ENCODE measurements at places on chromosomes 7 and 10.

DNA sequence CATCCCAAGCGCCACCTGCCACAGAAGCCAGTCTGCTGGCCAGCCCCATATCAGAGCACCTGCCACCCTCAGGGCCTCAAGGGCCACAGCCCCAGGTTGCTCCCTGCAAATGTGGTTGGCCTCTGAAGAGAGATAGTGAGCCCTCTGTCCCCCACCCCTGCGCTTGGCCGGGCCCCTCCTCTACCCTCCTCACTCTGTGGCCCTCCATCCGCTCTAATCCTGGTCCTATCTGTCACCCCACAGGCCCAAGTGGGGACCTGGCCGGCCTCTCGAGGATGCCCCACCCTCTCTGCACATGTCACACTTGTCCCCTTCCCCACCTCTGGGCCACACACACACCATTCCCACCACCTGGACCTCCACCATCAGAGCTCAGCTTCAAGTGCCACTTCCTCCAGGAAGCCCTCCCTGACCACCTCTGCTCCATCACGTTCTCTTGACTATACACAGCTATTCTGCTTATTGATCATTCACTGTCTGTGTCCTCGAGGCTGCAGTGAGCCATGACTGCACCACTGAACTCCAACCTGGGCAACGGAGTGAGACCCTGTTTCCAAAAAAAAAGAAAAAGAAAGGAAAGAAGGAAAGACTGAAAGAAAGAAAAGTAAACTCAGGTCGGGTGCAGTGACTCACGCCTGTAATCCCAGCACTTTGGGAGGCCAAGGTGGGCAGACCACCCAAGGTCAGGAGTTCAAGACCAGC is 42.4 kb downstream of the TNRC18 start:
- DNase-seq: no peak

DNA sequence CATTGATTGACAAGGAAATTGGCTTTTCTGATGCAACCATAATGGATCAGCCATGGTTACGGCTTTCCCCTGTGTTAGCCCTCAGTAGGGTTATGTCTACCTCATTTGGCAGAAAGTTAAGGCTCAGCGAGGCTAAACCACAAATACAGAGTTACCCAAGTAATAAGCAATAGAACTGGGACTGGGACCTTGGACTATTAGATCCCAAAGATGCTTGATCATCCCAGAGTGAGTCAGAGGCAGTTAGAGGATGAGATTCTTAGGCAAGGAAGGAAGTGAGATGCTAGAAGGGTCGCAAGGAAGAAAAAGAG is 401.4 kb downstream of the TNS3 start:
- DNase-seq: no peak

GRCh38 chr10:101619983-101620382 is 31.9 kb downstream of the DPCD start:
- no peak for DNase-seq

- DNase-seq: no peak
These were observed 213.7 kb downstream of the TWIST1 start for GRCh38 chr7:18903695-18904094.

GRCh38 chr10:96584035-96584434 is 2.8 kb downstream of the TM9SF3 start:
- no peak for DNase-seq

DNA sequence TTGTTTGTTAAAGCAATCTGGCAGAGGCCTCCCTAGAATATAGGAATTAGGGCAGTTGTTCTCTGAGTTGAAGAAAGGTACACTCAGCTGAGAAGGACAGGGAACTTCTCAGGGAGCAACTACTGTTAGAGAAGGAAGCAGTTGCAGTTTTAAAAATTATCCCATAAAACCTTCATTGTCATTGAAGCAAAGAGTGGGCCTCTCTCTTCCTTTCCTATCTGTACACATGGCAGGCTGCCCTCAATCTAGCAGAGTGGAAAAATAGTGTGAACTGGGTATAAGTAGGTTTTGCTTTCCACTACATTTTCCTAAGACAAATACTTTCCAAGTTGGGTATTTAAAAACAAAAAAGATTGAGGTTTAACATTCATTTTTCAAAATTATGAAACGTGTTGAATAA is 236.7 kb upstream of the KLF14 start:
- no peak for DNase-seq

- DNase-seq: no peak
These were observed 51.1 kb downstream of the LAMB1 start for GRCh38 chr7:107951896-107952295.

GRCh38 chr10:59771162-59771807 is 18.0 kb upstream of the MRLN start:
- no peak for DNase-seq

GRCh38 chr7:70082099-70082611 is 483.9 kb downstream of the AUTS2 start:
- DNase-seq: no peak

DNA sequence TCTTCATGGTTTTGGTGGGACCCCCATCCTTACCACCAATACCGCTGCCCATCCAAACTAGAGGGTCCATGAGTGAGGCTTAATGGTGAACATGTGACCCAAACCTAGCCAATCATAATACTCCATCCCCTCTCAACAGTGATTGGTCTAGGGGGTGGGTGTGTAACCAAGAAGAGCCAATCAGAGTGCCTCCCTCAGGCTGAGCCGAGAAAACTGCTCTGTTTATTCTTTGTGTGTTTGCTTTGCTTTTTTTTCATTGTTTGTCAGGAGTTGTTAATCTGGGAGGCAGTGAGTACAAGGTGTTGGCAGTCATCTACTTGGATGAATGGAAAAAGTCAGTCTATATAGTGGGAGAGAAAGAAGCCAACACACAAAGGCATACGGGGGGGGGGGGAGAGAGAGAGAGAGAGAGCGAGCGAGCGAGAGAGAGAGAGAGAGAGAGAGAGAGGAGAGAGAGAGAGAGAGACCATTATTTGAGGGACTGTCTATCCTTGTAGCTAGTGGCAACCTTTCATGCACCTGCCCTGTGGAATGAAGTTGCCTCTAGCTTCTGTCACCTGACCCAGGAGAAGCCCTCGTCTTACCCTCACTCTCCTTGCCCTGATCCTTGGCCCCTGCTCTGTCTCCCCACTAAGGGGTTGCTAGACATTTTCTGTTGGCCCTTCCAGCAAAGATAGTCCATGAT is 441.7 kb downstream of the TYW1 start:
- peak; percentile 35 for DNase-seq

DNA sequence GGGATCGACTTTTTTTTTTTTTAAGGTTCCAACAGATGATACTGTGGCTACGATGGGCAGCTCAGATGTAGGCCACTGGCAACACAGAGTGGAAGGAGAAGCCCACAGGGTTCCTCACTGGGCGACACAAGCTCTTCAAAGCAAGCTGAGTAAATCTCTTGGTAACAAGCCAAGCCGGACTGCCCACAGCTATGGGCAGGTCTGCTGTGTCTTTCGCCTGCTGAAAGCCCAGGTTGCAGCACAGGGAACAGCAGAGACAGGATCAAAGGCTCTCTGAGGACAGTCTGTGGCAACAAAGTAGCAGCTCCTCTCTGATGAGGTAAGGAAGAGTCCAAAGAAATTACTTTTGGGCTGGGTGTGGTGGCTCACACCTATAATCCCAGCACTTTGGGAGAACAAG is 83.6 kb downstream of the KCNMA1 start:
- no peak for DNase-seq

DNA sequence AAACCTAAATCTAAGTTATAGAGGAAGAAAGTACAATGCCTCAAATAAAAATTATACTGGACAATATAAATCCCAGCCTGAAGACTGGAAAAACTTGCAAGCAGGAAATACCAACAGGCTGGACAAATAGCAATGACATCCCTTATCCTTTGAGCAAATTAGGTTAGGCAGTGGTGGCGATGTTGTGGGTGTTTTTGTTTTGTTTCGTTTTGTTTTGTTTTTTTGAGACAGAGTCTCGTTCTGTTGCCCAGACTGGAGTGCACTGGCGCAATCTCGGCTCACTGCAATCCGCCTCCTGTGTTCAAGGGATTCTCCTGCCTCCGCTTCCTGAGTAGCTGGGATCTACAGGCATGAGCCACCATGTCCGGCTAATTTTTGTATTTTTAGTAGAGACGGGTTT is 57.3 kb upstream of the TES start:
- DNase-seq: no peak

GRCh38 chr10:12807096-12807755 is 194.3 kb downstream of the CCDC3 start:
- no peak for DNase-seq

DNA sequence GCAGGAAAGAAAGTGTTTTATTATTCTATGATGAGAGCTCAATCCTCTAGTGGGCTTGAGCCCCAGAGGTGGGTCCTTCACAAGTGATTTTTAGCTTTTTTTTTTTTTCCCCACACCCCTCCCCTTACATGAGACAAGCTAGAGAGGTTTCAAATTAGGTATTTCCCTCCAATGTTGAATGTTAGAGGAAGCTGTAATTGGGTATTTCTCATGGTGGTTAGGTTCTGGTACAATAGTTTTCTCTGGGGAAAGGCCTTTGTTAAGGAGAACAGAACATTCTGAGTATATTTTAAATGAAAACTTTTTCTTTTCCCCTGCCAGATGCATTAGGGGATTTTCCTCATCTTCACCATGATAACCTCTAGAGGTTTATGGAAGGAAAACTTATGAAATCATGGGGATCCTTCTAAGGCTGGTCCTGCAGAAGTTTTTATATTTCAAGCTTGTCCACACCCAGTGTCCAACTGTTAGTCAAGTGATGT is 1039.7 kb downstream of the NRG3 start:
- DNase-seq: no peak

DNA sequence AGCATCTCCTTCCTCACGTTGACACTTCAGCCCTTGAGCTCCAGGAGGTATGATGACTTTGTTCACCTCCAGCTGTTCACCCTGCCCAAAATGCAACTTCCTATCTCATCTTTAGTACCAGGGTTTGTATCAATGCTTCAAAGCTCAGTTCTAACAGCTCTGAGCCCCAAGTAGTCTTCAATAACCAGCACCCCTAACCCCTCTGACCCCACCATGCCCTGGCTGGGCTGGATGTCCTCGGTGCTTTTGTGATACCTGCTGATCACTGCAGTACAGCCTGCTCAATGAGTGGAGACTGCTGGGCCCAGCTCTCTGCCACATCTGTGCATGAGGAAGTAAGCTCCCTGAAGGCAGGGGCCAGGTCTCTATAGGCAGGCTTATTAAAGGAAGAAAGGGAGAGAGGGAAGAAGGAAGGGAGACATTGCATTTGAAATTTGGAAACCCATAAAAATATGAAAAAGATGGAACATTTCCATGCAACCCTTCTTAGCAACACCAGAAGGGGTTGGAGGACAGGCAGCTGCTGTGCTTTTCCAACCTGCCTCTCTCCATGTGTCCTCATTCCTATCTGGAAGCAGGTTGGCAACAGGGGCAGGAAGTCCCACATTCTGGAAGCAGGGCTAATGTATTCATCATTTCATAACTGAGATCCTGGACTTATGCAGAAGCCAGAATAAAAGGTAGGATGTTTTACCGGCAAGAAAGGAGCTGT is 756.1 kb downstream of the GRID1 start:
- DNase-seq: no peak

DNA sequence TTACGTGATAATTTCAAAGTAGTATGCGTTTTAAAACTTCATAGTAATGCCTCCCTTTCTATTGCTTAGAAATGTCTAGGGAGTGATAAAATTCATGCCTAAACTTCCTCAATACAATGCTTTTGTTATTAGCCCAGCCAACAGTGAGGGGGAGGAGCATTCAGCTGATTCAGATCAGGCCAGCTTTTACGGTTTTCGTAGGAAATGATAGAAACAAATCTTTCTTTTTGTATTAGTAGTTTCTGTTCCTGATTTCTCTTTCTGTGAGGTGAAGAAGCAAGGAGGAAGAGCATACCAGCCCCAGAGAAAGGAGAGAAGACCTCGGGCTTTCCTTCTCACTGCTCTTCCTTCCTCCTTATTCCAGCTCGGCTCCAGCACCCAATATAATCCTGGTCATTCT is 35.2 kb upstream of the ITPRID1 start:
- DNase-seq: peak; percentile 62

- no peak for DNase-seq
These were observed 3.1 kb downstream of the AKR1B10 start for GRCh38 chr7:134530460-134530859.

DNA sequence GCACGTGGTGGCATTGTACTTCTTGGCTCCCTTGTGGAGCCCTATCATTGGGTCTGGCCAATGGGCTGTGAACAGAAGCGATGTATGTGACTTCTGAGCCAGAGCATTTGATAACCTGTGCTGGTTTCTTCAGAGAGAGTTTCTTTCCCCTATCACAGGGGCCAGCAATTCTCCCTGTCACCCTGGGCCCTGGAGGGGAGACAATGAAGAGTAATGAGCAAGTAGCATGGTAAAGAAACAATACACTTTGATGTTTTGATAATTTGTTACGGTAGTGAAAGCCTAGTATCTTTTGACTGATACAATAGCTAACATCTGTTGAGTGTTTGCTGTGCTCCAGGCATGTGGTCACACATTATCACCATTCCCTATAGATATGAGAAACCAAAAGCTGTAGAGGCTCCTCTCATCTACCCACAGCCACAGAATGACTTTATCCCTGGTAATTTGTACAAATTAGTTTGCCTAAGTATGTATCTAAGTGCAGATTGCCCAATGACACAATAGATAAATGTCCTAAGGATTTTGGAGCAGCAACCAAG is 113.4 kb upstream of the SVIL start:
- DNase-seq: no peak

DNA sequence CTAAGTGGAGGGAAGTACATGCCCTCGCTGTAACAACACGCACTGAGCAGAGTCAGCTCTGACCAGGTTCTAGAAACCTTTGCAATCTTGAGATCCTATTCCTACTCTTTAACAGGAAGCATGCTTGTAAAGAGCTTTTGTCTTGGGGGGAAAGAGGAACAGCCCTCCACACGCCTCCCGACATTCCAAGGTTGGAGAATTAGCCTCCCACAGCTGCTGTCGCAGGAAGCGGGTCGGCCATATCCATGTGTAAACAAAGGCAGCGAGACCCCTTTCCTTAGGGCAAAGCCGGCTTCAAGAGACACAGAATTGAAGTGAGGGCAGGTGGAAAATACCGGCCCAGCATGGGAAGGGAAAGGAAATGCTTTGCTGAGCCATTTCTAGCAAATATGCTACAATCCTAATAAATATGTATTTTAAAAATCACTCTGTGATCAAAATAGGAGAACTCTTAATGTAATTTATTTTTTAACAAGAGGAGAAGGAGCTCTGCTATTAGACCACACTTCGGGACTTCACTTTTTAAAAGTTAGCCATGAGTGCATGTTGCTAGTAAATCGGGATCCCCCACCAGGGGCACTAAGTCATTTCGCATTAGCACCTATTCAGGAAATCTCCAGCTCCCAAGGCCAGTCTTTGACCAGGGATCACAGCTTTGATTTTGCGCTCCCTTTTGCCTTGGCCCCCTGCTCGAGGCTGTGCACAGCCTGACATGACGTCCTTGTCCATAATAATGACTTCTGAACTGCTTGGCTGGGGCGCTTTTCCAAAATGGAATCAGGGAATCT is 55.9 kb downstream of the FAM204A start:
- DNase-seq: no peak
